ENCODE measurements at places on chromosomes 5 and 9.

DNA sequence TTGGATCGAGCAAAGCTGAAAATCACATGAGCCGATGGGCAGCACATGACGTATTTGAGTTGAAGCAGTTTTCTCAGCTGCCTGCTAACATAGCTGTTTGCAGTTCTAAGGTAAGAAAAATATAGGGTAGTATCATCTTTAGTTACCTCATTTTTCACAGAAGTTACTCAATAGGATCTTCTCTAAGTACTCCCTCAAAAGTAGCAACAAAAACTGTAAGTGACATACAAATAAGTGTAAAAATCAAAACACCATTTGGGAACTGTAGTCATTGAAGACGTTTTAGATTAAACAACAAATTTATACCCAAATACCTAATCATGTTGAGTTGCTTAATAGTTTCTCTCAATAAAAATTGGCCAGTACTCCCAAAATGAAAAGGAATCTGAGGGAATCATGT lies 102.6 kb downstream of the ERCC6L2 start:
- no peak for DNase-seq

DNA sequence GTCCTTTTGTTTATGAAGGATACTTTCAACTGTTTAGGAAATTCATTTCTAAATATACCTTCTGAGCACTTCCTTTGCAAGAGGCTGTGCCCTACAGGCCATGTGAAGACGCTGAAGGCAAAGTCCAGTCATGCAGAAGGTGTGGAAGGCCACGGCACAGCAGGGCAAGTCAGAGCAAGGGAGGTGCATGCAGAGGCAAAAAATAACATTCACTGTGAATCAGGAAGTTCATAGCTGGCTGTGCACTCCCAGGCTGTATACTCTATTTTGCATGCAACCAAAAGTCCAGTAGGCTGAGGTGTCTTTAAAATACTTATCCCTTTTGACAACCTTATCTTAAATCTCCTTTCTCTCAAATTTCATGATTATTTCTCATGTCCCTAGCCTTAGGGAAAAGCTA lies 50.3 kb downstream of the GNAQ start:
- peak; percentile 26 for DNase-seq

GRCh38 chr5:61000887-61001286 lies 55.9 kb downstream of the NDUFAF2 start:
- no peak for DNase-seq

DNA sequence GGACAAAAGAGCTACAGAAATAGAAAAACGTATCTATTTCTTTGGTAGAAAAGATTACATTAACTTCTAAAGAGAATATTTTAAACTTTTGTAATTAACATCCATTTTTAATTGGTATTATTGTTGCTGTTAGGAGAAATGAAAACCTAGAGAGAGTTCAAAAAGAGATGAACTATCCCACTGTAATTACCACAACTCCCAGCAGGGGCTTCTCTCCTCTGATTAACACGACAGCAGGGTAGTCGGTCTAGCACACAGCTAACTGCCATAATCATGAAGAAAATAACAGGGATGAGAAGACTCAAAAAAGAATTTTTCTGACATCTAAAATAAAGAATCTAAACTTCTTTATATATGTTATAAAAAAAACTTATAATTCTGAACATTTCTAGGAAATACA lies 86.2 kb upstream of the CDH9 start:
- peak; percentile 32 for DNase-seq

GRCh38 chr9:107648153-107648715 lies 158.7 kb upstream of the KLF4 start:
- DNase-seq: no peak

GRCh38 chr5:84260140-84260539 lies 124.5 kb downstream of the EDIL3 start:
- no peak for DNase-seq

GRCh38 chr5:159510282-159510681 lies 180.0 kb upstream of the IL12B start:
- peak; percentile 89 for DNase-seq

GRCh38 chr9:6827439-6828145 lies 69.8 kb downstream of the KDM4C start:
- DNase-seq: peak; percentile 74

DNA sequence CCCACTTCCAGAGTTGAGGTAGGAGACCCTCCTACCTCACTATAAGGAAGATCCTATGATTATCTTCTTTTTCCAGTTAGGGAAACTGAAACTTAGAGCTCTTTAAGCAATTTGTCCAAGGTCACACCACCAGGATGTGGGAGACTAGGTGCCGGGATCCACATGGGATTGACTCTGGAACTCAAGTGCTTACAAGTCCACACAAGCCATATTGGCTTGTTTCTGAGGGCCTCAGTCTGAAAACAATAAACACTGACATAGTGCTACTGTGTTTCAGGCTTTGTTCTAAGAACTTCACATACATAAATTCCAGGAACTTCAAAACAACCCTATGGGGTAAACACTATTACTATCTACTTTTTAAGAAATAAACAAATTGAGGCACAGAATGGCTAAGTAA lies 481.3 kb downstream of the ZSWIM6 start:
- no peak for DNase-seq

DNA sequence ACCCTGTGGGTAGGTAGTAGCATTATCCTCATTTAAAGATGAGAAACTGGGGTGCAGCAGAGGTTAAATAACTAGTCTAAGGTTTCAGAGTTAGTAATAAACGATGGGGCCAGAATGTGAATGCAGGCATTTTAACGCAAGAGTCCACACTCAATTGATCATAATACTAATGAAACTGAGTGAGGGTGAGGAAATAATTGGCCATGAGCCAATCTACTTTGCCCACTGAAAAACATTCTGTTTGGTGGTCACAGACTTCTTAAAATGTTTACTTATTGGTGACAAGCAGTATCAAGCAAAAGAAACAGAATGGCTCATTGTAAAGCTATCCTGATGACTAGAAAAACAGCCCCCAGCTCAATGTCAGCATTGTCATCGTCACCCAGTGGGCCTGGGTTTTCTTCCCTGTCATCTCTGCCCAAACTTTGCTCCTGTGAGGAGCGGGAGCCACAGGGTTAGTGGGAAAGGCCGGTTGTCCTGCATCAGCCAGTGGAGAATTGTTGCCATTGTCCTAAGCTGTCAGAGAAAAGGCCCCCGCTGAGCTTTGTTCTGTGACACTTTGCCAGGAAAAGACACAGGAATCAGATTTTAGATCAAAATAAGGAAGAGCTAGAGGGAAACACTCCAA lies 77.3 kb upstream of the MAN2A1 start:
- peak; percentile 16 for DNase-seq

DNA sequence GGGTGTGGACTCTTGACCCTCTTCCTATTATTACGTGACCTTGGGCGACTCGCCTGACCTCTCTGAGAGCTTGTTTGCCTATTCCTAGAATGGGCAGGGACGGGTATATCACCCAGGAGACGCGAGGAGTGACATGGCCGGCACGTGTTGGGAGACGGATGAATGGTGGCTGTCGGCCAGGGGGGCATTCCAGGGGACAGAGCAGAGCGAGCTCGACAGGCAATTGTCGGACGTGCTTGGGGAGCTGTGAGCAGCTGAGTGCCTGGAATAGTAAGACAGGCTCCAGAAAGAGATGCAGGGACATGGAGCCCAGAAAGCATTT lies 29.3 kb upstream of the UNC5A start:
- DNase-seq: peak; percentile 10

GRCh38 chr5:129271308-129271707 lies 176.8 kb downstream of the ISOC1 start:
- peak; percentile 2 for DNase-seq

- peak; percentile 1 for DNase-seq
These were observed 88.5 kb upstream of the SPDL1 start for GRCh38 chr5:169494941-169495548.

GRCh38 chr9:131651599-131651998 lies 88.3 kb downstream of the RAPGEF1 start:
- no peak for DNase-seq

DNA sequence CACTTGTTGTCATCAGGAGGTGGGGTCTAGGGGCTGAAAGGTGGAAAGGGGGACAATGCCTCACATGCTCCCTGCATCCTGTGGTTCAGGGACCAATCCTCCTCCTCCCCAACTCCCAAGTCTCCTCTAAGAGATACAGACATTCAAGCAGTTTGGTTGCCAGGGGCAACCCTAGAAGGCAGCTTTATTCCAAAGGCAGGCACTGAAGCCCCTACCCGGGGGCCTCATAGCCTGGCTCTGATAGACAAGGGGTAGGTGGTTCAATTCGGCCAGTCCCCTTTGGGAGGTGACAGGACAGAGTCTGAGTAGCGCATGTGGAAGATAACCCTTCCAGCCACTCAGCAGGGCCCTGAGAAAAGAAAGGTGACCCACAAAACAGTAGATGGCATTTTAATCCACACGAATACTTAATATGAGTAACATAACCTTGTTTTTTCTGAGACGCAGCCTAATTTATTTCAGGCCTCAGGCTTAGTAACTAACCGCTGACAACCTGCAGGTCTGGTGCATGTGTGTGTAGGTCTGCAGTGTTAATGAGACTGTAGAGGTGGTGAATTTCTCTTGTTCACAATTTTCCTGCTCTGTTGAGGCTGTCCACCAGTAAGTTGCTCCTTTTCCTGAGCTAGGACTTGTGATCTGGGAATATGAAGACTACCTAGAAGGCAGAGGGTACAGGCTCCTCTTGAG lies 31.3 kb upstream of the HSPA9 start:
- DNase-seq: no peak

All from astrocyte of the hippocampus (primary cell).